Spinal cord (tissue), 10 donors: ENCODE measurements at places on chromosomes 5 and 9.

DNA sequence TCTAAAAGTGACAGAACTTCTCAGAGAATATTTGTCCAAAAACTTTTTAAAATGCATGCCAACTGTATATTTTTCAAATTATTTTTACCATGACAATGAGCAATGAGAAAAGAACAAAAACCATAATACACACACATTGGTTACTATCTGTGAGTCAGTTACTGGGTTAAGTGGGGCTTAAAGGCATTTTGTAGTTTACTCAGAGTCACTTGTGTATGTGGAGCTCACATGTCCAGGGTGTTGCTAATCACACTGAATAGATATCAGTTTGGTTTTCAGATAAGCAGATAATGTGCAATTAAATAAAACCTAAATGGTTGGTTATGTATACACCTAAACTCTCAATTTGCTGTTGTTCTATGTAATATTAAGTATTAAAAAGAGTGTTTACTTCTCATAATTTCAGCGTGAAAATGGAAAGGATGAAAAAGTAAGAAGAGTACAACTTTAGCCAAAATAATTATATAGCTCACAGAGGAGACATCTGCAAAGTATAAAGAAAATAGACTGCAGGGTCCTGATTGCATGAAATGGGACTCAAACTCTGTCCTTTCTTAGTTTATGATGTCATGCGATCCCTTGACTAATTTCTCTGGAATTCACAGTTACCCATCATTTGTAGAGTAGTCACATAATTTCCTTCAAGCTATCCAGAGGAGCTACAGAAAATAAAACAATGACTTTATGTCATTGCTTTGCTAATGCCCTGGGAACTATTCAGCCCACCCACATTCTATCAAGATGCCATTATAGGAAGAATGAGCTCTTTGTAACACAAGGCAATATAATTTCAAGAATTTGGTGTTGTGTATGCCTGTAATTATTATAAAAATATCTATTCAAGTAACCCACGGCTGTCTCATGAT, 388.0 kb upstream of the ZNF608 start:
- DNase-seq = no peak

DNA sequence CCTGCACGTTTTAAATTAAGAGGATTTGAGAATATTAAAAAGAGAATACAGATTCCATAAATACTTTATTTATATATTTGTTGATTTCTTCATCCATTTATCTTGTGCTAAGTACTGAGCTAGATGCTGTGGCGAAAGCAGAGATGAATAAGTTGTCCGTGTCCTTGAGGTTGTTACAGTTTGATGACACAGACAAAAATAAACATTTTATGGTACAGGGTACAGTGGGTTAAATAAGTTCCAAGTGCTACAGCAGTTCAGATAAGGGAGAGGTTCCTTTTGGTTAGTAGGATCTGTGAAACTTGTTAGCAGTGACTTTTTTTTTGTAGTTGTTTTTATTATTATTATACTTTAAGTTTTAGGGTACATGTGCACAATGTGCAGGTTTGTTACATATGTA, 50.2 kb downstream of the MACIR start:
- no peak for DNase-seq

- DNase-seq = no peak
Observed at GRCh38 chr9:70387663-70388062, 26.8 kb downstream of the KLF9 start.

- no peak for DNase-seq
Observed at GRCh38 chr9:98780059-98780749, 16.2 kb downstream of the ANKS6 start.

- peak; percentile 31 for DNase-seq
Observed at GRCh38 chr5:23316060-23316591, 191.3 kb upstream of the PRDM9 start.

DNA sequence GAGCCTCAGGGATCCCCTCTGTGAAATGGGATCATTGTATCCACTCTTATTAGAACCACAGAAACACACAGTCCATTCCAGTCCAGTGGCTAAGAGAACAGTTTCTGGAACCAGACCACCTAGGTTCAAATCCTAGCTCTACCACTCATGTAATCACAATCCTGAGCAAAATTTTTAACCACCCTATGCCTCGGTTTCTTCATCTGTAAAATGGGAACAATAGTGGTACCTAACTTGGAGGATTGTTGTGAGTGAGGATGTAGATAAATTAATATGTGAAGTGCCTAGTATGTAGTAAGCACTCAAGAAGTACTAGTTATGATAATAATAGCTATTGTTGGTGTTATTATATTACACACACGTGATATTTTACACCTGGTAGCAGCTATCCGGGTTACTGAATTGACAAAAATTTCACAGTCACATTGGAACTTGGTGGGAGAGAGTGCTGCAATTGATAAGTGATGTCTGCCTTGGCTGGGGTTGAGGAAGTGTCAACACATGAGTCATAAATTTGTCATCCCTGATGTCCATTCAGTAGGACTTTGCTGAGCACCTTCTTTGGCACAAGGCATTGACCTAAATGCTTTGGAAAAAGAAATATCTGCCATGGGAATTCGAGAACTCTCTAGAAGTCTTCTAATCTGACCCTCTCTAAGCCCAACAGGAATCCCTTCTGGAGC, 68.4 kb downstream of the COL27A1 start:
- DNase-seq = no peak
